ENCODE measurements at places on chromosomes 1 and 21. TPM values are rescaled to one million over a fixed set of nuclear protein-coding genes. Genes with fewer than 3 reads are reported as not detected.

DNA sequence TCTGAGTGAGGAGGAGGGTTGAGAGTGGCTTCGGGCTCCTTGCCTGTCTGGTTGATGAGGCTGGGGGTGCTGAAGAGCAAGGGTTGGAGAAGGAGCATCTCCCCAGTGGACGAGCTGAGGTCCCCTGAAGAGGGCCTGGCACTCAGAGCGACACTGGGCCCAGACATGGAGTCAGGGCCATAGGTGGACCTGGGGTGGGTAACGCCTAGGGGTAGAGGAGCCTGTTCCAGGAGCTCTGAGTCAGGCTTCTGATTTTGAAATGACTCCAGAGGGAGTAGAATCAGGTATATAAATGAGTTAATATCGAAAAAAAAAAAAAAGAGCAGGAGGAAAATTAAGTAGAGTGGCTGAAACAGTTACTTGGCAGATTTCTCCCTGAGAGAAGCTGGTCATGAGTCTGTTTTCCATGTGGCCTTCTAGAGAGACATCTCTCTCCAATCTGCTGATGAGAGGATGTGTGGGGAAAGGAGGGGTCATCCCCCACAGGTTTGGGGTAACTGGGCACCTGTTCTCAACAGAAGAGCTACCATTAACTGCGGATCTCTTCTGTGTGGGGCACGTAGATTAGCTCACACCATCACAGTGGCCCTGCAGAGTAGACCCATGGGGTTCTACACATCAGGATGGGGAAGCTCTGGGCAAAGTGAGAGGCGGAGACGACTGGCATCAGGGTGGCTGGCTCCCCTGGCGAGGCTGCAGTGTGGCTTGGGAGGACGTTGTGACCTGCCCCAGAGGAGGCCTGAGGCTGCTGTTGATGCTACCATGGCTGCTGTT lies 115.5 kb downstream of the DHRS3 start:
- DNase-seq: no peak

DNA sequence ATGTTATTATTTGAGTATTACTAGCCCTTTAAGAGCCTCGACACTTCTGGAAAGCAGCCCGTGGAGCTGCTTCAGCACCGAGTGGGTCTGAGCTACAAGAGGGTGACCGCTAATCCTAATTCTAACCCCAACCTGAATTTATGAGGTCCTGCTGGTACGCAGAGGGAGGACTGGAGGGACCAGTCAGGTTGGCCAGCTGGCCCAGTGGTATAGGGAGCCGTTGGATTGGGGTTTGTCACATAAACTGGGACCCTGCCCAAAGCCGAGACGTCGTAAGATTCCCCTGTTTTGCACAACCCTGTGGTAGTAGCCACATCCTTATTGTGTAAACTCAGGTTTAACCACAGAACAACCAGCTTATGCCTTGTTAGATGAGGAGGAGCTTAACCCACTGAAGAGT lies 60.8 kb upstream of the F3 start:
- no peak for DNase-seq

- no peak for DNase-seq
These were observed 4.9 kb downstream of the PBX1 start for GRCh38 chr1:164563721-164564360.

DNA sequence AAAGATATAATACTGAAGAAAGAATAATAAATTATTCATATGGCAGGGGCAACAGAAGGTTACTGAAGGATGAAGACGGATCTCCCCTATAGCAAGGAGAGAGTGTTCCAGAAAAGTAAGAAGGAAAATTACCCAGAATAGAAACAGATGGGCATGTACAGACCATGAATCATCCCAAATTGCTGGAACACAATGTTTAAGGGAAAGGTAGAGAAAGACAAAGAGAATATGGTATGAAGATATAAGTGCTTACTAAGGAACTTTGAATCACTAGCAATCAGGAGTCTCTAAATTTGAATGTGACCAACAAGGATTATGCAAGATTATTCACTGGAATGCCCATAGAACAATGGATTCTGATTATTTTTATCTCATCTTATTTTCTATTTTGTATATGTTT lies 375.4 kb downstream of the COL11A1 start:
- no peak for DNase-seq

ITLN2 gene
- total RNA-seq: 2.4 TPM

DNA sequence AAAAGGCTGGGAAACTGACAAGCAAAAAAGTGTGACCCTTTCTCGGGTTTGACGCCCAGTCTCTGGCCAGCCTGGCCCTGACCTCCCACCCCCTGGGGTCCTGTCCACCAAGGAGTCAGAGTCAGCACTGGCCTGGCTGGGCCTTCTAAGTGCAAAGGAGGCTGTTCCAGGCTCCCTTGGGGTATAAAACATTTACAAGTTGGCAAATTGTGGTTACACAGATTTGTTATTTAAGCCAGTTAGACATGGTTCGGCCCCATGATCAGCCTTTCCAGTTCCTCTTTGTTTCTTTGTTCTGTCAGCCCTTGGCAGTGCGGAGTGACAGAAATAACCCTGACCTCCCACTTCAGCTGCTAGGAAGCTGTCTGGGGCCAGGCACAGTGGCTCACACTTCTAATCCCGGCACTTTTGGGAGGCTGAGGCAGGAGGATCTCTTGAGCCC lies 161.6 kb upstream of the RAB4A start:
- peak; percentile 58 for DNase-seq

NBPF6 gene
- 1.1 TPM for total RNA-seq

DNA sequence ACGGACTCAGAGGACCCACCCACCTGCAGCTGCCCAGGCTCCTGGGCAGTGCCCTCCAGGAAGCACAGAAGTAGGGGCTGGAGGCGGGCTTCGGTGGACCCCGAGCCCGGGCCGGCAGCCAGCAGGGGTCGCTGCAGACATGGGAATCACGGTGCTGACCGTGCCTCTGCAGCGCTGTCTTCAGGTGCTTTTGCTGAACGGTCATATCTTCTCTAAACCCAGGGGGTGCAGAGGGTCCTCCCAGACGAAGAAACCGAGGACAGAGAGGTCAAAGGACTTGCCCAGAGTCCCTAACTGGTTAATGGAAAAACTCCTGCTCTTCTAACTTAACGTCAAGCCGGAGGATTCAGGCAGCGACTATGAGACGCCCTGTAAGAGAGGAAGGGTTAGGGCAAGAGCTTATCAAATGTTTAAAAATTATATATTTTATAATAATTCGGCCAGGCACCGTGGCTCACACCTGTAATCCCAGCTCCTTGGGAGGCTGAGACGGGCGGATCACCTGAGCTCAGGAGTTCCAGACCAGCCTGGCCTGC lies 21.5 kb upstream of the LEFTY2 start:
- no peak for DNase-seq

DNA sequence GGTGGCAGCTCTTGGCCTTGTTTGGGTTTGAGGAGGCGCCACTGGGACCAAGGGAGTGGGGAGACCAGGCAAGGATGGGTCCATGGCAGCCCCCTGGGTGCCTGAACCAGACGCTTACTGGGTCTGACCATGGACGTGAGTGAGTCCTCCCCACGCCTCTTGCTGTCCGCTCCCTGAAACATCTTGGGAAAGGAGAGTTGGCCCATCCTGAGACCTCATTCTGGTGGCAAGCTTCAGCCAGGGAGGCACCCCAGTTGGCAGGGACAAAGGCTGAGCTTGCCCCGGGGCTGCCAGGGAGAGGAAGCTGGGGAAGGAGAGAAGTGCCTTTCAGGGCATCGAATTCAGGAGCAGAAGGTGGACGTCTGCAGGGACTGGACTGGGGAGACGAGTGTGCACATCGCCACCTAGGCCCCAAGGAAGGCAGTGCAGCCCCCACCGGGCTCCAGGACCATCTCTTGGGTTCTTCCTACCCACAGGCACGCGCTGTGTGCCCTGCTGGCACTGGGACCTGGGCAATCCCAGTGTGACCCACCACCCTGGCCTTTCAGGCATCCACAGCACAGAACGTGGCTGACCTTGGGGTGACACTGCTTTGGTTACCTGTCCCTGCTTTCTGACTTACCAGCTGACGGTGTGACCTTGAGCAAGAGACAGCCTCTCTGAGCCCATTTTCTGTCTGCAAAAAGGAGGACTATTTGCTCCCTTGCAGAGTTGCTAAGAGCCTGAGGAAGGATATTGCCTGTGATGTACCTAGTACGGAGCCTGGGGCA lies 132.9 kb upstream of the WNT4 start:
- DNase-seq: peak; percentile 65

GRCh38 chr1:23100074-23100748 lies 68.4 kb downstream of the LUZP1 start:
- no peak for DNase-seq

DNA sequence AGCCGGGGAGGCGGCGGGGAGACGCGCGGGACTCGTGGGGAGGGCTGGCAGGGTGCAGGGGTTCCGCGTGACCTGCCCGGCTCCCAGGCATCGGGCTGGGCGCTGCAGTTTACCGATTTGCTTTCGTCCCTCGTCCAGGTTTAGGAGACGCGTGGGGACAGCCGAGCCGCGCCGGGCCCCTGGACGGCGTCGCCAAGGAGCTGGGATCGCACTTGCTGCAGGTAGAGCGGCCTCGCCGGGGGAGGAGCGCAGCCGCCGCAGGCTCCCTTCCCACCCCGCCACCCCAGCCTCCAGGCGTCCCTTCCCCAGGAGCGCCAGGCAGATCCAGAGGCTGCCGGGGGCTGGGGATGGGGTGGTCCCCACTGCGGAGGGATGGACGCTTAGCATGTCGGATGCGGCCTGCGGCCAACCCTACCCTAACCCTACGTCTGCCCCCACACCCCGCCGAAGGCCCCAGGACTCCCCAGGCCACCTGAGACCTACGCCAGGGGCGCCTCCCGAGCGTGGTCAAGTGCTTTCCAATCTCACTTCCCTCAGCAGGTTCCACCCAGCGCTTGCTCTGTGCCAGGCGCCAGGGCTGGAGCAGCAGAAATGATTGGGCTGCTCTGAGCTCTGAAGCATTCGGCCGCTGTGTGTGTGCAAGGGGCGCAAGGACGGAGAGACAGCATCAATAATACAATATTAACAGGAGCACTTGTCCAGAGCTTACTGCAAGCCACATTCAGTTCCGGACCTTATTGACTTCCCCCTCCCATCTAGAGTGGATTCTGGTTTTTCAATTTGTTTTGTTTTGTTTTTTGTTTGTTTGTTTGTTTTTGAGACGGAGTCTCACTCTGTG lies 10.3 kb downstream of the SIM2 start:
- no peak for DNase-seq

NEXN gene
- 14.1 TPM for total RNA-seq

- DNase-seq: no peak
These were observed 6.7 kb upstream of the EVI5 start for GRCh38 chr1:92791487-92792066.

SLC22A15 gene
- total RNA-seq: 6.7 TPM

DNA sequence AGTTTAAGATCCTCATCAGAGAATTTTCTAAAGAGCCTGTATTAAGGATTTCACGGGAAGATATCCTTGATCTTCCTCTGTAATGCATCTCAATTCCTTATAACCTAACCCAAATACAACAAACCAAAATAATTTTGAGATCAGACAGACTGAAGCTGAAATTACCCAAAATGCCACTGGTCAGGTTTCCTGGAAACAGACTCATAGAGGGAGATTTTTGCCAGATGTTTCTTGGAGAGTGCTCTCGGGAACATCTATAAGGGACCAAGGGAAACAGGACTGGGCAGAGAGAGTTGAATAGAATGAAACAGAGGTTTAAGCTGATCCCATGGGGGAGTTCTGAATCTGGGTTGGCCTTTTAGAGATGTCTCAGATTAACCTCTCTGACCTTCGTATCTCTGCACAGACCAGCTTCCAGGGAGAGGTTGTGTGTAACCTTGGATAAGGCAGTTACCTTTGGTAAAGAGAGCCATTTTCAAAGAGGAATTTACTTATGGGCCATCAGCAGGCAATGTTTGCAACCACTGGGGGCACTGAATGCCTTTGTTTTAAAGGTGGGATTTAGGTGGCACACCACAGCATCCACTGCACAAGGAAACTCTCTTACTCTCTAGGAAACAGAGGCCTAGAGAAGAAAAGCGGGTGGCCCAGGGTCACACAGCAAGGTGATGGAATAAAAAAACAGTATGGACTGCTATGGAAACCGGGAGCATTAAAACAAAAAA lies 130.8 kb upstream of the SGIP1 start:
- no peak for DNase-seq

GRCh38 chr1:27009601-27010197 lies 3.0 kb downstream of the TENT5B start:
- DNase-seq: peak; percentile 81

TMCO4 gene
- 60.5 TPM for total RNA-seq

SH2D1B gene
- total RNA-seq: not detected

DNA sequence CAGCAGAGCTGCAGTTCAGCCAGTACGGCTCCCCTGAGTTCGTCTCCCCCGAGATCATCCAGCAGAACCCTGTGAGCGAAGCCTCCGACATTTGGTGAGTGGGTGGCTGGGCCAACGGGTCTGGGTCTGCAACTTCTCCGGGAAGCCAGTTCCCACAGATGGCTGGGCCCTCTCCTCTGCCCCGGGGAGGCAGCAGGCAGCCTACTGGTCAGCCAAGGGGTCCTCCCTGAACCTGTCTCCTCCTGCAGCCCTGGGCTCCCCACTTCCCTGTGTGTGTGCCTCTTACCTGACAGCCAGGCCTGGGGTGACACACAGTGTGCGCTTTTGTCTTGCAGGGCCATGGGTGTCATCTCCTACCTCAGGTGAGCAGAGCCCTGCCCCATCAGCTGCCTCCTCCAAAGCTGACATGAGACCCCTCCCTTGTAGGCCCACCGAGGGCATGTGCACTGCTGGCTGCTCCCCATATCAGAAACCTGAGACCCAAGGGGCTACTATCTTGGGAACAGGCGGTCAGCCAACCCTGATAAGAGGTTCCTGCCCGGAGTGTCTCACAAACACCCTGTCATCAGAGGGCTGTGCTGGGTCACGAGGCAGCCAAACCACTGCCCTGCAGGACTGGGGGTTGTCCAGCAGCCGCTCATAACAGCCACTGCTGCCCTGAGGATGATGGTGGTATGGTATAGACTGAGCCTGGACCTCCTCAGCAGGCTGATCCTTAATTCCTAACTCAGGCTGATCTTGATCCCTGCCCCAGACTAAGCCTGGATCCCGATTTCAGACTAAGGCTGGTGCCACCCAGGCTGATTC lies 37.6 kb downstream of the TRIM11 start:
- no peak for DNase-seq

DNA sequence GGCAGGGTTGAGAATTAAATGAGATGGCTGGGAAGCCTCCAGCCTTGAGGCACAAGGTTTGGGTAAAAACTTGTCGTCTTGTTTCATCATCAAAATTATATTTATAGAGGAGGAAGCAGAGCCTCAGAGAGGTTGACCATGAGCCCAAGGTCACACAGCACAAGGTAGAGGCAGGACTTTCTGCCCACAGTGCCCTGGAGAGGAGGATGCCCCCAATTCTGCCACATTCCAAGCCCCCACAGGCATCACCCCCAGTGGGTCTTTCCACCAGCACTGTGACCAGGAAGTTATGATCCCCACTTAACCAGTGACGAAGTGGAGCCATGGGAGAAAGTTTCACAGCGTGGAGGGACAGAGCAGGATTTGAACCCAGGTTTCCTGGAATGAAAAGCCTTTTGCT lies 400.0 kb downstream of the MATN1 start:
- no peak for DNase-seq

GRCh38 chr1:151352021-151352718 lies 5.1 kb upstream of the RFX5 start:
- DNase-seq: no peak

GRCh38 chr1:33443080-33443704 lies 12.3 kb upstream of the PHC2 start:
- DNase-seq: no peak

LCE2D gene
- not detected for total RNA-seq

C1orf94 gene
- not detected for total RNA-seq

SMG7 gene
- total RNA-seq: 60.9 TPM

USF1 gene
- 65.8 TPM for total RNA-seq

TRIM62 gene
- 13.3 TPM for total RNA-seq

CASQ2 gene
- total RNA-seq: 6.6 TPM

- DNase-seq: no peak
These were observed 96.9 kb downstream of the KCNH1 start for GRCh38 chr1:211037095-211037494.

GRCh38 chr1:35718492-35719336 lies at the start of gene C1orf216:
TSS of gene C1orf216 (minus strand) at chr1:35718884. CDS start at chr1:35716321, 2,563 bp downstream.
- peak; percentile 38 for DNase-seq

POGK gene
- total RNA-seq: 34.9 TPM
